CD4-positive, alpha-beta T cell treated with Interleukin-12 subunit alpha and Interleukin-12 subunit beta, for 1 hour (primary cell): ENCODE measurements at places on chromosomes 6 and 20.

DNA sequence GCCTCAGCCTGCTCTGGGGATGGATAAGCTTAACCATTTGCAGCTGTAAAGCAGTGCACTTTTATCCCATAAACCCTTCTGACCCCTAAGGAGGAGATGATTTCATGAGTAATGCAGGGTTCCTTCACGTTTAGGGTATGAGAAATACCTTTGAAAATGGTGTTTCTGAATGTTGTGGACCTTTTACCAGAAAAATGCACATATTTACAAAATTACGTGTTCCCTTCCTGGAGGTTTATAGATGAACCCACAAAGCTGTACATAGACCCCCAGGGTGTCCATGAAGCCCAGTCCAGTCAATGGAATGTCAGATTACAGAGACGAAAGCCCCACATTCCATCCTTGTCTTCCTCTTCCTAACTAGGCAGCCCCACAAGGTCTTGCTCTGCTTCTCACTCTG, 78.6 kb upstream of the INSM1 start:
- DNase-seq = no peak

GRCh38 chr6:132819405-132820161, 5.2 kb downstream of the RPS12 start:
- DNase-seq = no peak

- DNase-seq = no peak
Measured at GRCh38 chr6:80437221-80437620, 330.8 kb downstream of the BCKDHB start.

- no peak for DNase-seq
Measured at GRCh38 chr6:30263734-30264133, 50.5 kb upstream of the TRIM26 start.

DNA sequence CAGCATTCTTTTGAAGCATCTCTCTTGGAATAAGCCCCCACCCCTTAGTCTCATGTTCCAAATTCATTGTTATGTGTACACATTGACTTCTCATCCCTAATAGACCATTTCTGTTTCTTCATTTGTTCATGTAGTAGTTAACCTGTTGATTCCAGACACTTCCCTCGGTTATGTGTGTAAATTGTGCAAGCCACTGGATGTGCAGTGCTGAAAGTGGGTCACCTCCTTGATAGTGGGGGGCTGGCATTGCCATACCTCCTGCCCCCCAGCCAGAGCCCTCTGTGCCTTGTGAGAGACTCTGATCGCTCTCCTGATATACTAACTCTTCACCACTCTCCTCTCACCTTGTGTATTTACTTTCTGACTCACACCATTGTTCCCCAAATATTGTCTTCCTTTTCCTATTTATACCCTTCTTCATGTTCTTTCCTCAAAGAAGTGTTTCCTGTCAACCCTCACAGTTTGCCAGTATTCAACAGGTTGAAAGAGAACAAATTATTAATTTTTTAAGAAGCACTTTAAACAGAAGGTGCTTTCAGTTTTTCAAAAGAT, 59.0 kb downstream of the HIVEP1 start:
- no peak for DNase-seq

- DNase-seq = no peak
Measured at GRCh38 chr6:44415449-44415848, 27.9 kb downstream of the CDC5L start.

GRCh38 chr6:158023597-158023939, 41.9 kb downstream of the SYNJ2 start:
- no peak for DNase-seq

DNA sequence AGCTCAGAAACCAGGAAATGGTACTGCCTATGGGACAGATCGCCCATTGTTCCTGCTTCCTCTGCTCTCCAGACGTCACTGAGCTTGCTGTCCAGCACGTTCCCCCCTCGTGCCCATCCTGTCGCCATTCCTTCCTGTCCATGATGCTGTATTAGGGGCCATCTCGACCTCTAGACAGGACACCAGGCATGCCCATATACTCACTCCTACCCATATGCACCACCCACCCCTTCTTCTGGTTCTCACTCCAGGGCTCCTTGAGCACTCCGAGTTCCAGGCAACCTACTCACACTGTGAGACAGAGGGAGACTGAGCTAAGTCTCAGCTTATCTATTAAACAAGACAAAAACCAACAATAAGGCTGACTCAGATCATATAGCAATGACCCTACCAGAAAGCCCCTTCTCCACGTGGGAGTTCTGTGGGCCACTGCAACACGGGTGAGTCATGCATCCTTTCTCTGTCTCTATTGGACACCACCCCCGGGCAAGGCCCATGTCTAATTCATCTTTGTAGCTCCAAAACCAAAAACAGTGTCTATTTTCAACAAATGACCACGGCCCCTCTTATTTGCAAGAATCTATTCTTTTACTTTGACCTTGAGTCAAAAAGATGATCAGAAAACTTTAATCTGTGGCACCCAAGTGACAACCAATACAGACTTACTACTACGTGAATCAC, 65.7 kb downstream of the PSMG4 start:
- no peak for DNase-seq

- no peak for DNase-seq
Measured at GRCh38 chr20:61503106-61503505, 251.0 kb downstream of the CDH4 start.

DNA sequence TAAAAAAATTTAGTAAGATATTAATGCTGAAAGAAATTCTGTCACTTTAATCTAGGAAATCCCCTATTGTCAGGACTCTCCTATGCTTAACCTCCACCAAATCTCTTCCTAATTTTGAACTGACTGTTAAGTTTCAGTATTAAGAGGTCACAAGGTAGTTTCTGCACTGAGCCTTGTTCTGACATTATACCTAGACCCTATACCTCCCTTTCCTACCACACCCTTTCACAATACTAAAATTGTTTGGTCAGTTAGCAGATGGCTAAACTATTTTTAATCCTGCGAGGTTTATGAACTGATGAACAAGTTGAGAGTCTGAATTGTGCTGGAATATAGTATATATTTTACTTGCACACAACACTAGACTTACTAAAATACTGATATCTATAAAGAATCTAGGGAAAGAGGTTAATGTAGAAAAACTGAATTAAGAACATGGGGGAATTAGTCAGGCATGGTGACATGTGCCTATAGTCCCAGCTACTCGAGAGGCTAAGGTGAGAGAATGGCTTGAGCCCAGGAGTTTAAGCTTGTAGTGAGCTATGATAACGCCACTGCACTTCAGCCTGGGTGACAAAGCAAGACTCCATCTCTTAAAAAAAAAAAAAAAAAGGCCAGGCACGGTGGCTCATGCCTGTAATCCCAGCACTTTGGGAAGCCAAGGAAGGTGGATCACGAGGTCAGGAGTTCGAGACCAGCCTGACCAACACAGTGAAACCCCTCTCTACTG, 51.5 kb downstream of the HBS1L start:
- no peak for DNase-seq

DNA sequence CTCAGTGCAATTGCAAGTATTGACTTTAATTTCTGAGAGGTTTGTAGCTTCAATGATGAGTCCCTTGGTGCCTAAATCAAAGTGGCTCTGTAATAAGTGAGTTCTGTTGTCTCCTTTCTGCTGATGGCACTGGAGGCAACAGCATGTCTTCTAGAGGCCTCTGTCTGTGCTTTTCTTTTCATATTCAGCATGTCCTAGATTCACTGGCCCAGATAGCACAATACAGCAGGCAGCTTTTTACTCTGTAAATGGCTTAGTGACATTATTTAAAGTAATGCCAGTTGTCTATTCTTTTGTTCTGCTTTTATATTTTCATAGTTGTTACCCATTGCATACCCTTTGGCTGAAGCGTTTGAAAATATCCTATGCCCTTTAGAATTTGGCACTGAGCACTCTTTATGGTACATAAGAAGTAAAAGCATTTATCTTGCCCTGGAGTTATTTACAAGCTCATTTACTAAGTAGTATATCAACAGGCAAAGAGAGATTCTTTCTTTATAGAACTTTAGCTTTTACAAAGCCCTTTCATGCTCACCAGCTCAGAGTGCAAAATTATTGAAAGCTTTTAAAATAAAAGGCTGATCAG, 271.5 kb upstream of the KCNQ5 start:
- no peak for DNase-seq

DNA sequence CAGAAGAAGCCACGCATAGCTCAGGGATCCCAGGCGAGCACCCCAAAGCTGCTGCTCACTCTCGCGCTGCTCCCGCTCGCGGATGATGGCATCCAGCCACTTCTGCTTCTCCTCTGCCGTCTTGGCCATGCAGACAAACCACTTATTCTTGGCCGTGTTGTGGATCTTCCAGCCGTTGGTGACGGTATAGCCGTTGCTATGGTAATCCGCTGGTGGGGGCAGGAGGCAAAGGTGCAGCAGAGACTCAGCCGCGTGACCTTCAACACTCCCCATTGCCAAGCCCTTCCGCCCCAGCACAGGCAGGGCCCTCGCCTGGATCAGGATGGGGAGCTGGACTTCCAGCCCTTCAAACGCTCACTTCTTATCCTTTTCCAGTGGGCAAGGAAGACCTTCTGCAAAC, 136.9 kb downstream of the PREX1 start:
- no peak for DNase-seq

DNA sequence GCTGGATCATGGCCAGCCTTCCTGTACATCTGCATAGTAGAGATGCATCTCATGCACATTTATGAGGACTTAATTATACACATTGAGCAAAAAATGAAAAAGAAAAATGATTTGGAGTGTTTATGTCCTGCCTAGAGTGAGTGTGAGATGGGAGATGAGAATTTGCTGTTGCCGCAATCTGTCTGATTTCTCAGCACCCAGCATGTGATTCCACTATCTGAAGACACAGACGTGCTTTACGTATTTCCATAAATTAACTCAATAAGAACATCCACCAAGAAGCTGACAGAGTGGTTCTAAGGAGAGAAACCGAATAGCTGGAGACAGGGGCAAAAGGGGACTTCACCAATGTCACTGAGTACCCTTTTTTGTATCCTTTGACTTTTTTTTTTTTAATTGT, 15.2 kb downstream of the EDEM2 start:
- no peak for DNase-seq

DNA sequence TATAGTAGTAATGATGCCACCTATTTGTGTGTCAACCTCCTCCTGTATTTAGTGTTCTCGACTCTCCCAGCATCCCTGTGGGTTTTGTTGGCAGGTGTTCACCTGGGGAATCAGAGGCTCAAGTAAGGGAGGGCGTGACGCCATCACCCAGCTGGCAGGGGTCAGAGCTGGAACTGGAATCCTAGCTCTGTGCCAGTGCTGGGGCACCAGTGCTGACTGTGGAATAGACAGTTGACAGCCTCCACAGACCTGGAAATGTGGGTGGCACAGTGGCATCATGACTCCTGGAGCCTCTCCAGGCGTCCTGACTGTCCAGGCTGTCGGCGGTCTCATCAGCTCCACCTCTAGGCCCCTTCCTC, 102.8 kb downstream of the SYCP2 start:
- no peak for DNase-seq

- no peak for DNase-seq
Measured at GRCh38 chr6:21519642-21520041, 73.9 kb upstream of the SOX4 start.

DNA sequence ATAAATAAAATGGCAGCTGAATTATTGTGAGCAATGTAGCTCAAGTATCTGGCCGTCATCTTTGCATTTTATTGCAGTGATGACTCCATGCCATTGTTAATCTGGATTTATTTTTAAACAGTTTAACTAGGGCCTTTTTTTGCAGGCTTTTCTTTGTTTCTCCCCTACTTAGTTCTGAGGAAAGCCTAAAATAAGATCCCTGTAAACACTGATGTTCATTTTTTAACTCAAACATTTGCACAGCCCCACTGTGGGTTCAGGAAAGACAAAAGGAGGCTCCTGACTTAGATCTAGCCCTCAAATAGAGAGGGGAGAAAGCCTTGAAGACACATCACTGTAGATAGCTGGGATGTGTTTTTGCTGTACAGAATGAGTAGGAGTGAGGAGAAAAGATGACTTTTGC, 69.2 kb downstream of the PLEKHG1 start:
- no peak for DNase-seq

DNA sequence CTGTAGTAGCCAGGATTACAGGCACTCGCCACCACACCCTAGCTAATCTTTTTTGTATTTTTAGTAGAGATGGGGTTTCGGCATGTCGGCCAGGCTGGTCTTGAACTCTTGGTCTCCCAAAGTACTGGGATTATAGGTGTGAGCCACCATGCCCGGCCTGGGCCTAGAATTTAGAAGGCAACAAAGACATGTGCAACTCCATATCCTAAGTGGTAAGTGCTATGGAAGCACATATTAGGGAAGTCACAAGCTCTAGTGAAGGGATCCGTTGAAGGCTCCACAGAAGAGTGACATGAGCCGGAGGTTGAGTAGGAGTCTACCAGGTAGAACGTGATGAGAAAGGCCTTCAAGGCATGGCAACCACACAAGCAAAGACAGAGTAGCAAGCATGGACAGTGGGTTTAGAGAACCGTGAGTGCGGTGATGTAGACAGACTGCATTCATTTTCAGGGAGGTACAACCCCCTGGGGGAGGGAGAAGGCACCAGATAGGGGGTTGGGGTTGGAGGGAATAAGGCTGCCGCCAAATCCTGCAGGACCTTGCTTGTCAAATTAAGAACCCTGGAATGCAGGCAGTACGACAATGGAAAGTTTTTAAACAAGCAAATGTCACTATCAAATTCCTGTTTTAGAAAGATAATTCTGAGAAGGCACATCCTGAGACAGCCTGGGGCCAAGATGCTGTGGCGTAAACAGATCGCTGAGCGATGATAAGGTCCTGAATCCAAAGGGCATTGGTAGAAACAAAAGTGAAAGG, 50.2 kb downstream of the ARHGAP18 start:
- no peak for DNase-seq

GRCh38 chr6:11920566-11920965, 91.5 kb upstream of the HIVEP1 start:
- no peak for DNase-seq

DNA sequence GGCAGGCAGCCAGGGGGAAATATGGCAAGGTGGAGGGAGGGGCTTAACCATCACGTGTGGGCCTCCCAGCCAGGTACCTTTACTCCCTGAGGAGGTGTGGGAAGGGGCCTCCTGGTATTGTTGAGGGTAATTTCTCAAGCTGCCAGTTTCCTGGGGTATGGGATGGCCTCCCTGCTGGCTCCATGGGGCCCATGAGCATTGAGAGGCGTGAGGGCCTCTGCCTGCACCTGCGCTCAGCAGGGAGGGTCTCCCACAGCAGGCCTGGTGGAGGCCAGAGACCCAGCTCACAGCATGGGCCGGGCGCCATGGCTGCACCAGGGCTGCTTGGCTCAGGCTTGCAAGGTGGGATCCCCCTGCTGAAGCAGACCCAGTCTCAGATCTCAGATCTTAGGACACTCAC, 113.0 kb downstream of the GRM4 start:
- DNase-seq = no peak

GRCh38 chr6:49841424-49841823, 24.9 kb downstream of the CRISP1 start:
- DNase-seq = no peak

GRCh38 chr6:46287681-46288080, 116.9 kb upstream of the ENPP5 start:
- no peak for DNase-seq

GRCh38 chr20:42974347-42974746, 215.4 kb downstream of the PTPRT start:
- DNase-seq = no peak

GRCh38 chr6:169265486-169266131, 12.0 kb upstream of the THBS2 start:
- no peak for DNase-seq
